ENCODE measurements at places on chromosomes 12 and 14. TPM values are rescaled to one million over a fixed set of nuclear protein-coding genes. Genes with fewer than 3 reads are reported as not detected.

Gene DTD2
- total RNA-seq, result 23.0 TPM

Gene SLCO1C1
- total RNA-seq, result 30.3 TPM

Gene HSPA2
- total RNA-seq, result 238 TPM

Gene SLC8B1
- total RNA-seq, result 22.5 TPM

Gene FIGNL2
- total RNA-seq, result 2.2 TPM

Gene GPR84
- total RNA-seq, result 0.63 TPM

Gene NGB
- total RNA-seq, result 27.8 TPM

Gene KRT85
- not detected for total RNA-seq

Gene TUNAR
- 17.0 TPM for total RNA-seq

All from dorsolateral prefrontal cortex (tissue), 122 donors.